GM23248 (cell line): ENCODE measurements at places on chromosomes 4 and X.

DNA sequence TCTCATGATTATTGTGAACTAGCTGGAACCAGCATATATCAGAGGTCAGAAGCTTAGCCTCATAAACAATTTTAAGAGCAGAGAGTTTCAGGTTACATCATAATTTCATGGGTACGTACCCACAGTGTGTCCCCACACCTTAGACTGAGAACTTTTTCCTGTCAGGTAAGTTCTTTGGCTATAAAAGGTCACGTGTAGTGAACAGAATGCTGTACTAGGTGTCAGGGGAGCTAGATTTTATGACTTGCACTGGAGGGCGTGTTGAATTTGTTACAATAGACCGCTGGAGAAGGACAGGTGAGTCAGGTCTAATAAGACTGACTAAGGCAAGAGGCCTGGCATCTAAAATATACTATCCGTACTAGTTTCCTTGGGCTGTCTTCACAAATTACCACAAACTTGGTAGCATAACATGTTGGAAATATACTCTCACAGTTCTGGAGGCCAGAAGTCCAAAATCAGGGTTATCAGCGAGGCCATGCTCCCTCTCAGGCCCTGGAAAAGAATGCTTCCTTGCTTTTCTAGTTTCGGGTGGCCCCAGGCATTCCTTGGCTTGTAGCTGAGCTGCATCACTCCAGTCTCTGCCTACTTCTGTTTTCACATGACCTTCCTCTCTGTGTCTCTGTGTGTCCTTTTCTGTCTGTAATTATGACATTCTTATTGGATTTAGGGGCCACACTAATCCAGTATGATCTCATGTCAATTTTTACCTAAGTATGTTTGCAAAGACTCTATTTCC is 512.0 kb upstream of the NR3C2 start:
- DNase-seq, result no peak

DNA sequence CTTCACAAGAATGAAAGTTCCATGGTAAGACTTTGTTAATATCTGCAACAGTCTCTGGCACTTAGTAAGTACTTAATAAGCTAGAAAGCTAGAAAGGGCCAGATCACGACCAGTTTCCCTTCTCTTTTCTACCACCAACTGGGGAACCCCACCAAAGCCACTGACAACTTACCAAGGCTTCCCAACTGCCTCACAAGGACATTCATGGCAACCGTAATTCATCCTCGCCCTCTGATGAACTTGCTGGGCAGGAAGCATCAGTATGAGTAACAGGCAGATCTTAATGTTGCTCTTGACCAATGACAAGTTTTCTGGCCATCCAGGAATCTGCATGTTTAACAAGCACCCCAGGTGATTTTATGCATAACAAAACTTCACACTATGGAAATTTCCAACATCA is 23.2 kb upstream of the ZCCHC13 start:
- no peak for DNase-seq

DNA sequence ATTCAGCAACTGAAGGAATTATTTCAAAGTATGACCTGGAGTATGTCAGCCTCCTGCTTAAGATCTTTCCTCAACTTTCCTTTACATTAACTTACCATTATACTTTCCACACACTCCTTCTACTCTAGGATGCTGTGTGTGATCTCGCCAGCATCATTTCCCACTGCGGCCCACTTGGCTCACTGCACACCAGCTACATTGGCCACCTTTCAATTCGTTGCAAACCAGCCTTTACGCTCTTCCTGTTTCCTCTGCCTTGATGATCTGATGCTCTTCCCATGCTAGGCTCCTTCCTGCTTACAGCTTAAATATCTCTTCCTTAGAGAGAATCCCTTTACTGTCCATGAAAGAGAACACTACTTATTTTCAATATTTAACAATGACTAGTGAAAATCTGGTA is 95.1 kb downstream of the GPM6A start:
- DNase-seq, result no peak

- DNase-seq, result no peak
Measured at GRCh38 chr4:152900395-152900794, 35.7 kb upstream of the FHDC1 start.

DNA sequence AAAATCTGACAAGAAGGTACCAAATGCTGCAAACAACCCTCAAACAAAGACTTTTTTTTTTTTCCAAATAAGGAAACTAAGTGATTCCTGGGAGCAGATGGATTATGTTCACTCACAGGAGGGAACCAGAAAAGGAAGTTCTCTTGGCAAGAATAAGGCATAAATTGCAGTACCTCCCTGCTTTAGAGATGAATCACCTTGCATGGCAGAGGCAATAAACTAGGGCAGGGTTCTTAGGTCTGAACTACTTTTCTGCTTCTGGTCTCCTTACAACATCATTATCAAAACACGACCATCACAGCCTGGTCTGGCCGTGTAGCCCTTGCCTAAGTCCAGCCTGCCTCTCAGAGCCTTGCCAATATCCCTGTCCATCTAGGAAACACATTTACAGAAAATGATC is 6.3 kb downstream of the TMEM31 start:
- peak; percentile 79 for DNase-seq

DNA sequence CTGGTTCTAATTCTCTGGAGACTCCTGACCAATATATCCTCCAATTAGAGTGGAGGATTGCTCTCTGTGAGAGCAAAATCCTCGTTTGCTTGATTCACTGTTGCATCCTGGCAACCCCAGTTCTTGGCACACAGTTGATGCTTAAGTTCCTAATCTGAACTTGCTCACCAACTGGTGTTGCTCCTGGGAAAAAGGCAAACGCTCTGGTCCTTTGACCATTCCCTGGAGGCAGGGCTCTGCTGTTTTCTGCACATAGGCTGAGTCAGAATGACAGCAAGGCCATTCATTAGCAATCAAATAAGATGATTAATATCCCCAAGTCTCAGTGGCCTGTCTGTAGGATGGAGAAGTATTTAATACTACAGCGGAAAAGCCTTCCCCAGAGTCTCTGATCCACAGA is 172.7 kb upstream of the TBC1D9 start:
- DNase-seq, result peak; percentile 68

DNA sequence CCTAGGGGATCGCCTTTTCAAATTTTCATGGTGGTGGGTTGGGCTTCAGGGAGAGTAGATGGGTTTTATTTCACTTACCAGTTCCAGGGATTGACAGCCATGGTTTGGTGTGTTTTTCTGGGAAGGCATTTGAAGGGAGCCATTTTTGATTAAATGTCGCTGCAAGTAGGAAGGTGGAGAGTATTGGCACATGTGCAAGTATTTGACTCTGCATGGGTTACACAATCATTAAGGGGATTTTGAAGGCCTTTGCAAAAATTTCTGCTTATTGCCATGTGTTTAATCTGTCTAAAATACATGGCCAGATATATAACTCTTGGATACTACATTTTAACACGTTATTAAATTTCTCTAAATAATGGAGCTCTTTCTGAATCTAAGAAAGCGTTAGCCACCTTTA is 55.1 kb downstream of the GPAT3 start:
- DNase-seq, result no peak

DNA sequence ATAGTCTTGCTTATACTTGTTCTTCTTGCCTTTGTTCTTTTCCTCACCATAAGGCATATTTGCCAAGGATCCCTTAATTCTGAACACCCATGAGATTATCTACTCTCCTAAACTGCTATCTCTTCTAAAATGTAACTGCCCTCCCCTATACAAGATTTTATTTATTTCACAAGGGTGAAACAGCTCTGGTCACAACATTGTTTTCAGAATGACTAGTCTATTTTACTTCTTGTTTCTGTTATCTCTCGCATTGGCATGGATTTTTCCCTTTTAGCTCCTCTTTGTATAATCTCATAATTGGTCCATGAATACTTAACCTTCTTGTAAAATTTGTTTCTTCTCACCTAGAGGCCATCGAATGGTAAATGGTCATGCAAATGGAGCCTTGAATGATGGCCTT is 17.2 kb upstream of the COL25A1 start:
- DNase-seq, result no peak

GRCh38 chr4:83589279-83589678 is 53.4 kb downstream of the GPAT3 start:
- no peak for DNase-seq

DNA sequence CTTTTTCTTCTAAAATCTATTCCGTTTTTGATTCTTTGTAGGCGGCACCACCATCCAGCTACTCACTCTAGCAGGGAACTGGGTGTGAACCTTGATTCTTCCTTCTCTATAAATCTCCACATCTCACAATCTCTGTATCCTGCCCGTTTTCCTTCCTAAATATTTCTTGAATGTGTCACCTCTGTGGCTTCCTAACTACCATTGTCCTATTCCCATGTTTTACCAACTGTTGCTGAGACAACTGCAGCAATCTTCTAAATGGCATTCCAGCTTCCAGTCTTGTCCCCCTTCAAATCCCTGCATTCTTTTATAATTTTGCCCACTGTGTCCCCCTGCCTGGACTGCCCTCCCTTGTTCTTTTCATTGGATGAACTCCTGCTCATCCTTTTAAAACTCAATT is 641.3 kb downstream of the RPA4 start:
- DNase-seq, result peak; percentile 1

- peak; percentile 82 for DNase-seq
Measured at GRCh38 chr4:168588916-168589531, 92.2 kb downstream of the PALLD start.

- no peak for DNase-seq
Measured at GRCh38 chr4:6307230-6307629, 37.6 kb downstream of the WFS1 start.

DNA sequence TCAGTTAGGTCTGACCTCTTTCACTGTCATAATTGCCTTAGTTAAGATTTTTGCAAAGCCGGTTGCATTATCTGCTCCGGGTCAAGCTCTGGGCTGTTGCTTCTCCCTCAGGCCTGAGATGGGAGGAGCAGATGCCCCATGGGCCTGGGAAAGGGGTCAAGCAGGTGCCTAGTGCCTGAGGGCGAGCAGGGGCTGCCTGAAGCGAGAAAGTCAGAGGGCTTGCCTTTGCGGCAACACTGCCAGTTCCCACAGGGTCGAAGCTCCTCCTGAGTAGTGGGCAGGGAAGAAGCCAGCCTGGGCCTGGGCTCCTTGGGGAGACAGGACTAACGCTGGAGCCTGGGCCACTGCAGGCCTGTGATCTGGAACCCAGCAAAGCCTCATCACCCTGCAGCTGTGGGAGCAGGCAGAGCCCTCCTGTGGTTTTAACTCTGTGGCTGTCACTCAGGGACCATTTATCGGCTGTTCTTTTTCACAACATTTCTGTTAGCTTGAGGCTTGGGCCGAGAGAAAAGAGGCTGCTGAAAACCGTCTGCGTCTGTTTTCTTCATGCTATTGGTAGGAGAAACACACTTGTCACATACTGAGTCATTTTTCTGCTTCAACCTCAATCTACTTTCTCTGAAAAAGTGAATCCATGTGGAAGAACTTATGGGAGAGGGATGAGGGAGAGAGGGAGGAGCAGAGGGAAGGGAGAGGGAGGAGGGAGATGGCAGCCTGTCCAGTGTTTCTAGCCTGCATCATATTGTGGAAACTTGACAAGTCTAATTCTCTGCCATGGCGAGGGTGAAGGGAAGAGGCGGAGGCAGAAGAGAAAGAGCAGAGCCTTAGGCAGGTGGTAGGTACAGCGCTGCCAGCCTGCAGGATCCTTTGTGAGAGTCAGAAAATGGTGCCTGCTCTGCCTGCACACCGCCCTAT is 68.4 kb downstream of the RHOH start:
- DNase-seq, result no peak

DNA sequence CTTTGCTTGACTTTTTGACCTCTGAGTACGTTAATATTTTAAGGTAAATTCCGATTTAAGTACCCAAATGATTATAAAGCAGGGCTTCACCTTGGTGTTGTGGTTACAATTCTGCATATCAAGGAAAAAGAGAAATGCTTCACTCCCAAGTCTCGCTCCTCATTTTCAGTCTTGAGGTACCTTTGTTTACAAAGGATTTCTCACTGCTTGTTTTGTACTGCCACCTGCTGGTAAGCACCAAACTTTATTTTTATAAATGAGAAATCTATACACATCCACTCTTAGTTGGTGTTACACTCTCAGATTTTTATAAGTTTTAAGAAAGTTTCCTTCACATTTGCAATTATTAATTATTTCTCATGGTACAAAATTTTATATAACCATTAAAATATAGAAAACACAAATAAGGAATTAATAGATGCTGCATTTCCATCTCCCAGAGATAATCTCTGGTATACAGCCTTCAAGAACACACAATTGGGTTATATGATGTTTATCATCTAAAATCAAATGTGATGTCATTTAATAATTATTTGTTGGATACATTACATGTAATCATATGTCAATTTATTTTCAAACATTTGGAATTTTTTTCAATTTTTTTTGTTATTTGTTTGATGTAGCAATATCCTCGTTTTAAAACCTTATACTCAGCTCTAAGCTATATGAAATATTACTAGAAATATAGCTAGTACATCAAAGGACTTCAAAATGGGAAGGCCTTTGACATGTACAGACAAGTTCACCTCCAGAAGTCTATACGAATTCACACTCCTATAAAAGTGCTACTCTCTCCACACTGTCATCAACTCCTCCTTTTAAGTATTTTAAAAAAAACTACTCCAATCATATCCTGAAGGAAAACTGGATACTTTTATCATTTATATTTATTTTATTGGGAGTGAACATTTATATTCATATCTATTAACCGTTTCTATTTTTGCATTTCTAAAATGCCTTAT is 179.9 kb downstream of the KCNIP4 start:
- peak; percentile 62 for DNase-seq

GRCh38 chr4:14862891-14863290 is 139.4 kb upstream of the CPEB2 start:
- peak; percentile 20 for DNase-seq

DNA sequence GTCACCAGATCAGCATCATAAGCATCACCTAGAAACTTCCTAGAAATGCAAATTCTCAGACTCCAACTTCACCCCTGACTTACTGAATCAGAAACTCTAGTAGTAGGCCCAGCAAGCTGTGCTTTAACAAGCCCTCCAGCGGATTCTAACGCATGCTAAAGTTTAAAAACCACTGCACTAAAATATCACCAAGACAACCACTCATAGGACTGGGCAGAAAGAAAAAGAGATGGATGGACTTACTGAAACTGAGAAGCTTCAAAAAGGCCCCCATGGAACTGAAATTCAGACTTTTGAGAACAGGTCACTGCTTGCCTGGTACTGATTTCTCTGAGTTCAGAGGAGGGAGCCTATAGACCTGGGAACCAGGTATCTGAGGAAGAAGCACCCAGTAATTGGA is 40.1 kb downstream of the FAM241A start:
- DNase-seq, result no peak

GRCh38 chr4:37902738-37903693 is 12.1 kb downstream of the TBC1D1 start:
- no peak for DNase-seq

GRCh38 chrX:93637591-93637990 is 35.8 kb downstream of the NAP1L3 start:
- no peak for DNase-seq

GRCh38 chr4:57071326-57071725 is 38.9 kb downstream of the IGFBP7 start:
- DNase-seq, result peak; percentile 66
